ENCODE measurements at places on chromosomes 5 and 9.

GRCh38 chr5:137938751-137939143 is 49.5 kb downstream of the PKD2L2 start:
- no peak for DNase-seq

- no peak for DNase-seq
Observed at GRCh38 chr5:135829681-135830383, 4.6 kb upstream of the SLC25A48 start.

DNA sequence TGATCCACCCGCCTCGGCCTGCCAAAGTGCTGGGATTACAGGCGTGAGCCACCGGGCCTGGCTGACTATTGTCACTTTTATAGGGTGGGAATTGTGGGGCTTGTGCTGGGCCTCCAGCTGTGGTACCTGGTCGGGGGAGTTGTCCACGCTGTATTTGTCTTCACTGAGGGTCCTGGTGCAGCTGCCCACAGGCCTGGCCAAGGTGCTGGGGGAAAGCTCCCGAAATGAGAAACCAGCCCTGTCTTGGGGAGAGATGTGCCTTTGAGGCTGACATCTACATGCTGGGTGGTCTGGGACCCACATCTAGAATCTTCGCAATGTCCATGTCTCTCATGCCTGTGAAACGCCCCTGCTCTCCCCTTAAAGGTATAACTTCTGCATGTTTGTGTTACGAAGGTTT is 2.6 kb downstream of the EXOC3 start:
- DNase-seq = no peak

DNA sequence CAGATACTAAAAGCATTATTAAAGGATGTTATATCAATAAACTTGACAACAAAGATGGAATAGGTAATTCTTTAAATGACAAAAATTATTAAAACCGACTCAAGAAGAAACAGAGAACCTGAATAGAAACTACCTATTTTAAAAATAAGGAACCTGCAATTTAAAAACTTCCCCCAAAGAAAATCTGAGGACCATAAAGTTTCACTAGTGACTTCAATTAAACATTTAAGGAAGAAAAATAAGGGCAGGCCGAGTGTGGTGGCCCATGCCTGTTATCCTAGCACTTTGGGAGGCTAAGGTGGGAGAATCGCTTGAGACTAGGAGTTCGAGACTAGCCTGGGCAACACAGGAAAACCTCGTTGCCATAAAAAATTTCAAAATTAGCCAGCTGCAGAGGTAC is 99.6 kb downstream of the FANCC start:
- DNase-seq = no peak

- no peak for DNase-seq
Observed at GRCh38 chr5:135986891-135987401, 32.2 kb upstream of the LECT2 start.

GRCh38 chr5:39058178-39058921 is 15.8 kb downstream of the RICTOR start:
- no peak for DNase-seq

DNA sequence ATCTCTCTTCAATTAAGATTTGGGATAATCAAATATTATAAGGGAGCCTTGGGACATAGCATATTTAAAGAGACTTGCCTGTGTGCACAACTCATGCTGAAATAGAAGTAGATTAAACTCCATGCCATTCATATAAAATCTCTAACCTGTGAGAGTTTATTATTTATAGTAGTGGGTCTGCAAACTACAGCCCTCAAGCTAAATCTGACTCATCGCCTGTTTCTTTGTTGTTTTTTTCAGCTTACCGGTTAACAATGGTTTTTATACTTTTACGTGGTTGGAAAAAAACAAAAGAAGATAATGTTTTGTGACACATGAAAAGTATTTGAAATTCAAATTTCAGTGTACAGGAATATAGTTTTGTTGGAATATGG is 61.9 kb upstream of the GHR start:
- no peak for DNase-seq

DNA sequence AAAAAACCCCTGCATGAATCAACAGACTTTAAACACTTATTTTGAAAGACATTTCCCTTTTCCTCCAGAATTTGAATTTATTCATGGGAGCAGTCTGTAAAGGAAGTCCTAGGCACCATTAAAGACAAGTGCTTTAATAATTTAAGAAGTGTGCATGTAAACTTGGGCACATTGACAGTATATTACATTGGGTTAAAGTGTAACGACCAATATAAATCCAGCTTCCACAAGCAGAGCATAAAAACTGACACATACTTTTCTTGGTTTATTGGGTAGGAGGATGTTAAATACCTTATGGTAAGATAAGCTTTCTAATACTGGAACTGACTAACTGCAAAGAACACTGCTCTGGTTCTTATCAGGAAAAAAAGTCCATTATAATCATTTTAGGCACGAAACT is 1.2 kb upstream of the ENTREP1 start:
- no peak for DNase-seq

All from KG1 (cell line).